ENCODE measurements at places on chromosomes 12 and 14. TPM values are rescaled to one million over a fixed set of nuclear protein-coding genes. Genes with fewer than 3 reads are reported as not detected.

Gene ADAM21
- not detected for total RNA-seq

Gene LMBR1L
- total RNA-seq: 16.6 TPM

Gene DAO
- total RNA-seq: not detected

Gene REP15
- total RNA-seq: 0.30 TPM

Gene MIP
- total RNA-seq: not detected

Gene CLEC9A
- total RNA-seq: not detected

Gene SDSL
- 24.5 TPM for total RNA-seq

Gene DDX51
- 26.5 TPM for total RNA-seq

Gene FLVCR2
- total RNA-seq: 16.0 TPM

Gene CCDC85C
- 33.6 TPM for total RNA-seq

Gene ERGIC2
- 78.1 TPM for total RNA-seq

Gene HSPA2
- 30.7 TPM for total RNA-seq

Gene KRT78
- 0.10 TPM for total RNA-seq

Gene EGLN3
- 5.0 TPM for total RNA-seq

Gene MUCL1
- total RNA-seq: not detected

Gene TMEM52B
- 0.18 TPM for total RNA-seq

Gene TTC6
- 0.45 TPM for total RNA-seq

Gene PRR4
- total RNA-seq: 2.7 TPM

Gene IFNG-AS1
- not detected for total RNA-seq

Gene VDR
- total RNA-seq: 3.5 TPM

Gene SLC25A47
- not detected for total RNA-seq

Gene CYP46A1
- total RNA-seq: 0.20 TPM

Gene VSX2
- total RNA-seq: not detected

Gene TGM1
- 1.5 TPM for total RNA-seq

Gene GAS2L3
- 7.5 TPM for total RNA-seq

Gene CD163
- 0.06 TPM for total RNA-seq

Measured in A549 treated with AZD2906 at 1 μM for 4 hours (cell line).